ENCODE measurements at places on chromosomes 2 and 18. TPM values are rescaled to one million over a fixed set of nuclear protein-coding genes. Genes with fewer than 3 reads are reported as not detected.

The CDK5R2 gene
- not detected for total RNA-seq

DNA sequence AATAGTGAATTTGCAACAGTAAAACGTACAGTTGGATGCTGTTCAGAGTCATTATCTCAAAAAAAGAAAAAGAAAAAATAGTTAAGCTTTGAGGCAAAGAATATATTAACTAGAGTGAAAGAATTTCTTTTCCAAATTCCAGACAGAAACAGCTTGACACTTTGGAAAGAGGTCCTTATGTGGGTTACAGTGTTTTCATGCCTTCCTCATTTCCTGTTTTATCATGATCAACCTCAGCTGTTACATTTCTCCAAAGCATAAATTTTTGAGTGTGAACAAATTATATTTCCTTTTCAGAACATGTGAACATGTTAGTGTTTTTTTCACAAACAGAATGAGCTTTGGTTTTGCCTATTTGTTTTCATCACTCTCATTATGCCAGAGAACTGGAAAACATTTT is 13.6 kb downstream of the FRZB start:
- ATAC-seq: no peak

The RSAD2 gene
- 5.3 TPM for total RNA-seq

The TSPYL6 gene
- not detected for total RNA-seq

GRCh38 chr2:66461664-66462500 is 27.0 kb downstream of the MEIS1 start:
- no peak for ATAC-seq

The ADRA2B gene
- 1.3 TPM for total RNA-seq
